ENCODE measurements at places on chromosomes 12 and 14. TPM values are rescaled to one million over a fixed set of nuclear protein-coding genes. Genes with fewer than 3 reads are reported as not detected.

GRCh38 chr12:31790759-31791158, 61.9 kb upstream of the AMN1 start:
- no peak for DNase-seq

DNA sequence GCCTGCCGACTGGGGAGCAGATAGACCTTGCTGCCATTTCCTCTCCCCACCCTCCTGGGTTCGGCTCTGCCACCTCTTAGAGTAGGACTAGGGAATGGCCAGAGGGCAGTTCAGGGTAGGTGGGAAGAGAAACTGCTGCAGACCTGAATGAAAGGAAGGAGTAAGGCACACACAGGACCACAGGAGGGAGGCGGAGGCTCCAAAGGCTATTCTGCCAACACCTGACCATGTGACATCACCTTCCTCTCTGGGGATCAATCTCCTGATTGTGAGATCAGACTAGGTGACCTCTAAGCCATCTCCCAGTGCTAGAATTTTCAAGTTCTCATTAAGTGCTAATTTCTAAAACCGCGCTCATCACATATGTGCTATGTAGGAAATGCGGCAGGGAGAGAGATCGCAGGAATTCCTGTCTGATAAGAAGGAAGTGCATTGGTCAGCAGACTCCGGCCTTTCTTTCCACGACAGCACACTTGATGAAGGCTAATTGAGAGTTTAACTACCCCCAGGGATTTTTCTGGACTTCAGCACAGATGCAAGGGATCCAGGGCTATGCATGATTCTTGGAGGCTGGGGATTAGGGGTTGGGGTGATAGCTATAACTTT, 11.5 kb upstream of the TSPAN11 start:
- DNase-seq: no peak

DNA sequence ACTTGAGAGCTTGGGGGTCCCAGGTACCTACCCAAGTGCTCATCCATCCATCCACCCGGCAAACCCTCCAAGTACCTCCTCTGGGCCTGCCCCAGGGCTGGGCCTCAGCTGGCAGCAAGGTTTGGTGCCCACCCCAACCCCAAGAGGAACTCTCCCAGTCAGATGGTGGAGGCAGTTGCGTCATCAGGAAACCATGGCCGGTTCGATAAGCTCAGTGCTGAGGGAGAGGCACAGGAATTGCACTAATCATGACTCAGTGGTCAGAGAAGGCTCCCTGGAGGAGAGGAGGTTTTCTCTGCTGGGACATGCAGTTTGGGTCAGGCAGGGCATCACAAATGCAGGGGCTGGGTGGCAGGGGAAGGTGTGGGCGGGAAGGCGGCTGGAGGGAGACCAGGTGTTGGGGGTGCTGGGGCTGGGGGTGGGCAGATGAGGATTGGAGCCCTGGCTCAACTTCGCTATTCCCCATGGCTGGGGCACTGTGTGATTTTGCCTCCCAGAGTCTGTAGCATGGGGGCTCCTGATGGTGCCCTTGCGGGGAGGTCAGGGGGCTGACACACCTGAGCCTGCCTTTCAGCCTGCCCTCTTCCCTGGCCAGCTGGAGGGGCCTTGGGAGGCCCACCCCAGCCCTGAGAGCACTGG, 32.2 kb downstream of the SH2B3 start:
- DNase-seq: no peak

DNA sequence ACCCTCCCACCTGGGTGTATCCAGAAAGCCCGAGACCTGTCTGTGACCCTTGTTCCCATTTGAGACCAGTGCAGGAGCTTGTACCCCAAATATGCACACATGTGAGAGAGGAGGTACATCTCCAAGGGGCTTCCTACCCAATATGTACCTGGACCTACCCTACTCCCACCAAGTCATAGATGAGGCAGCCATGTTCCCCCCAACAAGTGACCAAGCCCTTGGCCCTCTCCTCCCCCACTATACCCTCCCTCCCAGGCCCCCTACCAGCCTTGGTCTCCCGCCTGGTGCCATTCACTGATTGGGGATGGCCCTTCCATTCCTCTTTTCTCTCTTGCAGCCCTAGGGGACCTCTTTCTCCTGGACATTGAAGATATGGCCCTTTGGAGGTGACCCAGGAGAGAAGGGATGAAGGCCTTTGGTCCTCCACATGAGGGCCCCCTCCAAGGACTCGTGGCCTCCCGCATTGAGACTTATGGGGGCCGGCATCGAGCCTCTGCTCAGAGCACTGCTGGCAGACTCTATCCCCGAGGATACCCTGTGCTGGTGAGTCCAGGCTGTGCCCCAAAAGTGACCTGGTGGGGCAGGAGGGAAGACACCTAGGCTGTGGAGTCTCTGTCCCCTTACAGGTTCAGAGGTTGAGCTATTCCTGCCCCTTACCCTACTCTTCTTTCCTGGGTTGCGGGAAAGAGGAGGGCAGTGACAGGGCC, 1.5 kb downstream of the PLEKHG6 start:
- no peak for DNase-seq

- DNase-seq: no peak
Observed at GRCh38 chr14:98937021-98937420, 335.0 kb downstream of the BCL11B start.

The P2RX2 gene
- total RNA-seq: 0.55 TPM

DNA sequence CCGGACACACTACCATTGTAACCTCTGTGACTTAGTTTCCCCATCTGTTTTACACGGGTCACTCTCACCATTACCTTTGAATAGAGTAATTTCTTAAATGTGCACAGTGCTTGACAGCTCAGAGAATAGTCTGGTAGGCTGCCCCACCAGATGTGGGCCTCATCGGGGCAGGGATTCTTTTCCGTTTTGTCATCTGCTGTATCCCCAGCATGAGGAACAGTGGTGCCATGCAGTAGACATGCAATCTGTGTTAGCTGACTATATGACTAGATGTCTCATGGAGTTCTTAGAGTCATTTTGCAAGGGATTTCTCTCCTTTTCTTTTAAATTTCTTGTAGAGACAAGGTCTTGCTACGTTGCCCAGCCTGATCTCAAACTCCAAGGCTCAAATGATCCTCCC, 44.9 kb upstream of the PLEKHG3 start:
- DNase-seq: no peak

DNA sequence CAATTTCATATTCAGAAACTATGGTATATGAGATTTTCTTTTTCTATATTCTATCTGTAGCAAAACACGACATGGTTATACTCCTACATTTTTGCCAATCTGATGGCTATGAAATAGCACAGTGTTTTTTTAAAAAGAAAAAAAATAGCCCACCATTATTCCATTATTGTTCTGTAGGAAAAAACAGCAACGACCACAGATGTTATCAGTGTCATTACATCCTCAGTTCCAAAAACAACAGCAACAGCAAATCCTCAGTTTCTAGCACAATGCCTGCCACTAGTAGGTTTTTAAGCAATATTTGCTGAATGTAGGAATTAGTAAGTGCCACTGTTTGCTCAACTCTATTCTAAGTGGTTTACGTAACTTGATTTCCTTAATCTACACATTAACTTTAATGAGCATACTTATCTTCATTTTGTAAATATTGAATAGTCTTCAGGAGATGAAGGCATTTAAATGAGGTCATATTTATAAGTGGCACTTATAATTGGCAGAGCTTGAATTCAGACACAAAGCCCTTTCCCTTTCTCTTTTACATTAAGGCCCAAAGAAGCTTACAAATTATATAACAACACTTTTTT, 8.3 kb downstream of the RNASE6 start:
- no peak for DNase-seq

DNA sequence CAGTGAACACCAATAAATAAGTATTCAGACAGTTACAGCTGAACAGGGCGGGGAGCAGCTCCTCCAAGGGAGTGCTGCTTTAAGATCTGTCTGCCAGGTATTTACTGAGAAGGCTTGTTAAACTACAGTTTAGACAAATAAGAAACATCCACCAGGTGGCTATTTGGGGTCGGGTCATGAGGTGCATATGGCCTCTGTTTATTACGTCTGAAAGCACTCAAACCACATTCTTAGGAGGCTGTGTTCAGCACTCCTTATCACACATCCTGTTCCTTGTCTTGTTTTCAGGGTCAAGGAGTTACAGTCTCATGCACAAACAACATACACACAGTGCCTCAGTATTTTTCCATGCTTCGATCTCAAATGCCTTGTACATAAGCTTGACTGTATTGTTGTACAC, 78.8 kb downstream of the KCNMB4 start:
- no peak for DNase-seq

DNA sequence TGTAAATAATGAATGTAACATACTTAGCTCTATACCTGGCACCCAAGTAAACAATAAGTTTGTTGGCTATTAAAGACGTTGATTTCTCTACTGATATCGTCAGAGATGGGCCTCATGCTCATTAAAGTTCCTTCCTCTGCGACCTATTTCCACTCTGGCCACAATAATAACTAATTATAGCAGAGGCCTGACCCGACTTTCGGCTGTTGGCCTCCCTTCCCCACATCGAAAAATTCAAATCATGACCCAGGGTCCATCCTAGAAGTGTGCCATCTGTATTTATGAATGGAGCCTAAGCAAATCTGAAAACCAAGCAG, 321 bp upstream of the USP30 start:
- DNase-seq: no peak

The TOMM20L gene
- not detected for total RNA-seq

DNA sequence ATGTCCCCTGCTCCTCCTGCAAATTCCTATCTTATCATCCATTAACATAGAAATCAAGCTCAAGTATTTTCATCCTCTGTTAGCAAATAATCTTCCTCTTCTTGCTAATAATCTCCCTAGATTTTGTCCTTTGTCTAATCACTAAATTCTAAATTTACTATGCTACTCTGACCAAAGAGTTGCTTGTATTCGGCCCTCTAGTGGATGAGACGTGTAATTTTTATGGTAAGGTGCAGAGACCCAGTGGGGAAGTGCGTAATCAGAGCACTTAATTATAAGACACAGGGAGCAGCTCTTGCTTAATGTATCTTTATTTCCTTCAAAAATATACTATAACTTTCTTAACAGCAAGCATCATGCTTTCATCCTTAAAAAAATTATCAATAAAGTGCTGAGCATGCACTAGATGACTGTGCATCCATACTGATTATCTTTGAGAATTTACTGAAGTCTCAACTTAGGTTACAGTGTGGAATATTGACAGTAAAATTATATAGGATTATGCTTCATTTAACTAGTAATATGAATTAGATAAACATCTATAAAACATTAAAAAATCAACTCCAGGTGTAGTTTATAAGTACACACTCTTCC, 212.6 kb downstream of the SLC16A7 start:
- no peak for DNase-seq

DNA sequence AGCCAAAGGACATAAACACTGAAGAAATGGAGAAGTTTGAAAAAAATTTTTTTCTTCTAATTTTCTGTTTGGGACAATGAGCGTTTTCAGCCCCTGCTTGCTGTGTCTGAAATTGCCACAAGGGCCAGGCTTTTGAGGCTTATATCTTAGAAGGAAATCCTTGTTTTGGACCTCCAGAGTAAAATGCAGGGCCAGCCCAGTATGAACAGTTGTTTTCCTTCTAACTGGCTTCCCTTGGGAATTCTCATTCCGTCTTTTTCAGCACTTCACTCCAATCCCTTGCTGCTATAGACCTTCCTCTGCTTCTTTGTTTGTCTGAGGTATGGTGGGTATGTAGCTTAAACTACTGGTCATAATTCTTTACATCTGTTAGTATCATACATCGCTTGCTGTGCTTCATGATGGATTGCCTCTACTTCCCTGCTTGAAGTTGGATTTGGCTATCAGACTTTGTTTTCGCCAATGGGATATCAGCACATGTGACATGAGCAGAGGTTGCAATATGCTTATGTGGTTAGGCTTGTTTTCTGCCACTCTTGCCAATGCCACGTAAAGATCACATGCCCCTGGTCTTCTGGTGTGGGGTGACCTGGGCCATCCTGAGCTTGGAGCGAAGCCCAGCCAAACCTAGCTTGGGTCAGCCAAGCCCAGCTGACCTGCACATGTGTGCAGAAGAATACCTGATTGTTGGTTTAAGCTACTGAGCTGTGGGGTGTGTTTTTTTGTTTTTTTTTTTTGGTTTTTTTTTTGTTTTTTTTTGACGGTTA, 64.7 kb downstream of the AVPR1A start:
- no peak for DNase-seq

DNA sequence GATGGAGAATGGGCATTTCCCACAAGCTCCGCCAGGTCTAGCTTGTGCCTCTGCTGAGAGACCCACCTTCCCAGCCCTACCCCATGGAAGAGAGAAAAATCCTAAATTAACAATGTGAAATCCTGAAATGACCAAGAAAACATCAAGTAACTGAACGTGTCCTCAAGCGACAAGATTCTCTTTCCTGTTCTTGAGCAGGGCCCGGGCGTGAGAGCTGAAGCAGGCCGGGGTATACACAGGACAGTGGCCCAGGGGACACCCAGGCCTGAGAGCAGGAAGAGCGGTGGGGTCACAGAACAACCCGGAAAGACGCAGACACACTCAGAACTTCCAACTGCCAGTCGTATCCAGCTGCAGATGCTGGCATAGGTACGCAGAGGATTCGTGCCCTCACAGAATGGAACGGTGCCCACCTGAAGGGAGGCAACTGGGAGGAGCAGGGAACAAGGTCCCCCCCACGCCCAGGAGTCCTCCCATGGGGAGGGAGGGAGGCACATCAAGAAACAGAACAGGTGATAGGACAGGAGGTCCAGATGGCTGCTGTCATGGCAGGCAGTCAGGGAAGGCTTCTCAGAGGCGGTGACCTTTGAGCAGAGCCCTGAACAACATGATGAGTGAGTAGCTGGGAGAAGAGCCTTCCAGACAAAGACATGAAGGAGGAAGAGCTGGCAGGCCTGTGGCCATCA, 9.1 kb downstream of the RIMBP2 start:
- DNase-seq: no peak

The SYT1 gene
- 0.58 TPM for total RNA-seq

The POMT2 gene
- 29.4 TPM for total RNA-seq

GRCh38 chr12:73445658-73446324, 1091.8 kb upstream of the ATXN7L3B start:
- no peak for DNase-seq

DNA sequence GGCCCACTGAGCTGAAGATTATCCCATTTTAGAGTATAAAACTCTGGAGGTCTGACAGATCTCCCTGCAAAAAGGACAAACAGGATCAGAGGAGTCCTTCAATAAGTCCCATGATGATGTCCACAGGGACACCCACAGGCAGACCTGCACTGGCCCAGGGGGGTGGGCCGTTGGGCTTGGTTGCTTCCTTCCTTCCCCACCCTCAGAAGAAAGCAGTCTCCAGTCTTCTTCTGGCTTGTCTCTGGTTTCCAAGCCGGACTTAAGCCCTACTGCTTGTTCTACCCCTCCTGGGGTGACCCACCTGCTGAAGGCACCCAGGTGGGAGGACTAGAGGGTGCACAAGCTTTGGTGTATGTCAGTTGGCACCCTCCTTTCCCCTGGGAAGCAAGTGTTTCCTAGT, 209.0 kb downstream of the ANO2 start:
- DNase-seq: no peak

DNA sequence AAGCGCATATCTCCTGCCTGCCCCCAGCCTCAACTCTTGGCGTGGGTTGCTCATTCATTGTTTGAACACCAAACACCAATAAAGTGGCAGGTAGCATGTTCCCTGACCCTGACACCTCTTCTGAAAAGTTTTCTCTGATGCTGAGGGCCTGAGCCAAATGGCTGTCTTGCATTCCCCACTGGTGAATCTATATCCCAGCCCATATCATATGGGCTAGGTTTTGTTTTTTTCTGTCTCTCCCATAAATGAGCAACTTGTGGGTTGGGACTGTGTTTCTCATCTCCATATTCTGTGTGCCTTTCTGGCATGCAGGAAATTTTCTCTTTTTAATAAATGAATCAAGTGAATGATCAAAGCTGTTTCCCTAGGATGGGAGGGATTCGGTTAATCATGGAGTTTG, 5.0 kb downstream of the MYO1A start:
- no peak for DNase-seq

The MYO1H gene
- 0.64 TPM for total RNA-seq

Measured in upper lobe of right lung (tissue), 1 donor.